ENCODE measurements at places on chromosomes 13 and 19.

GRCh38 chr13:101474419-101474957 is 22.0 kb downstream of the ITGBL1 start:
- DNase-seq: no peak

DNA sequence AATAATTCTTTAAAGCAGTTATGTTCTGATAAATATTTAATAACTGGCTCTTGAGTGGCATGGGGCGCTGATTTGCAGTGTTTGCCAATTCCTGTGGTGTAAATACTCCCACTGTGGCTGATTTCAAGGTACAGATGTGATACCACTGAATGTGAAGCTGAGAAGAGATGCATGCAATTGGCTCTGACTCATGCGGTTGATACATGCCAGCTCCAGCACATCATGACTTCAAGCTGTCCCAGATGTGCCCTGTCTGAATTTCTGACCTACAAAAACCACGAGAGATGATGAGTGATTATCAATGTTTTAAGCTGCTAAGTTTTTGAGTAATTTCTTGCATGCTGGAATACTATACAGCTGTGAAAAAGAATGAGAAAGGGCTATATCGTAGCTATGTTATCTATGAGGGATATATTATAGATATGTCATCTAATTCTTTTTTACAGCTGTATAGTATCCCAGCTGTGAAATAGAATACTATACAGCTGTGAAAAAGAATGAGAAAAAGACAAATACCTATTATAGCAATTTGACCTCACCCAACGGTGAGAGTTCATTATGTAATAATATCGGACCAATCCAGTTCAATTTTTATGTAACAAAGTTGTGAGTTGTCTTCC is 7.6 kb upstream of the ACSBG2 start:
- DNase-seq: no peak

GRCh38 chr13:77196052-77196618 is 130.8 kb downstream of the MYCBP2 start:
- DNase-seq: no peak

GRCh38 chr13:41546372-41547190 is 89.2 kb downstream of the RGCC start:
- no peak for DNase-seq

DNA sequence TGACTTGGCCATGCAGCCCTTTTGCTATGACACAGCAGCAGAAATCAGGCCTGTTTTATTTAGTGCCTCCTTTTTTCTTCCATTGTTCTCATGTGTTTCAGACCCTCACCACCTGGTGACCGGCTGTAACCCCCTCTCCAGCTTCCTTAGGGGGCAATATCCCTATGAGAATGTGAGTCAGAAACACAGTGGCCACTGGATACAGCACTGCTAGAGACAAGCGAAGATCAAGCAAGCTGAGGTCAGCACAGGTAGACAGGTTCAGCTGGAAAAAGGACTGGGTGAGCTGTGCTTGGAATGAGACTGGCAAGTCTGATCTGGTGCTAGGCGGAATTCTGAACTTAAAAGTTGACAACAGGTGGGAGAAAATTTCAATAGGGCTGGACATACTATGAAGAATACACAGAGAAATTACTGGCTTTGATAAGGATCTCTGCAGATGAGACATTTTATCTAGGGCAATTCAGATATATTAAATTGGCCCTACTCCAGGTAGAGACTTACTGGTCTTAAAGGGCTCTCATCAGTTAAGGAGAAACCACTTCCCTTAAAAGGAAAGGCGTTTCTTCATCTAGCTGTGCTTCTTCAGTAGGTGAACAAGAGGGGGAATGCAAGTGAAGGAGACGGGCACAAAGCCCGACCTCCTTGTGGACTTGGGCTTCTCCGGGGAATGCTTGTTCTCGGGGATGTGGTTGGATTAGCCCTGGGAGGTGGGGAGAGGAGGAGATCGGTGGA is 83.3 kb downstream of the ERCC5 start:
- no peak for DNase-seq
